ENCODE measurements at places on chromosomes 12 and 14. TPM values are rescaled to one million over a fixed set of nuclear protein-coding genes. Genes with fewer than 3 reads are reported as not detected.

KCNMB4 gene
- total RNA-seq, result 1.0 TPM

PRB2 gene
- not detected for total RNA-seq

TPPP2 gene
- total RNA-seq, result not detected

DNA sequence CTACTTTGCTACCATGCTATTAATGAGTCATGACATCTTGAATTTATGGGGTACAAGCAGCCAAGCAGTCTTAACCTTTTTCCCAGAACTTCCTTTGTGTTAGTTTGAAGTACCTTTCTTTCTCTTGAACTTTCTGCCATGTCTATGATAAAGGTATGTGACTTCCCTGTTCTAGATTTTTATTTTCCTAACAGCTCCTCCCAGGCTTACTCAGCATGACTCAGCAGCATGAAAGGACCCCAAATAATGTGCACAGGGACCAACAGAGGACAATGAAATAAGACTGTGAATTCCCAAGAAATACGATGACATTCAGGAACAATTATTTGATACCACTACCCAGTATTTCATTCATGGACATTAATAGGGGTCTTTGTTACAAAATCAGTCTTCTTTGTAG is 60.0 kb downstream of the TTC6 start:
- no peak for DNase-seq

DNA sequence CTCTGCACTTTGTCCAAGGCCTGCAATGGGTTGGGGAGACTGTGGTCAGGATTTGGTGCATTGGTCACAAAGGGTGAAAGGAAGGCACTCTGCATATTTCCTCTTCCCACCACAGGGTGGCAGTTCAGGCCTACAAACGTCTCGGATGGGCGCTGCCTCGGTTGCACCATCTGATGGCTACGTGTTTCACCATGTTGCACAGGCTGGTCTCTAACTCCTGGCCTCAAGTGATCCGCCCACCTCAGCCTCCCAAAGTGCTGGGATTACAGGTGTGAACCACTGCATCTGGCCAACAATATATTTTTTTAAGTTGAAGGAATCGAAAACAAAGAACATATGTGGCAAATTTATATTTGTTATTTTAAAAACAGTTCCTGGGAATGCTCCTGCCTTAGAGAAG is 35.1 kb downstream of the TMBIM6 start:
- peak; percentile 59 for DNase-seq

GRCh38 chr12:18158774-18159557 is 69.0 kb upstream of the RERGL start:
- DNase-seq, result no peak

DNA sequence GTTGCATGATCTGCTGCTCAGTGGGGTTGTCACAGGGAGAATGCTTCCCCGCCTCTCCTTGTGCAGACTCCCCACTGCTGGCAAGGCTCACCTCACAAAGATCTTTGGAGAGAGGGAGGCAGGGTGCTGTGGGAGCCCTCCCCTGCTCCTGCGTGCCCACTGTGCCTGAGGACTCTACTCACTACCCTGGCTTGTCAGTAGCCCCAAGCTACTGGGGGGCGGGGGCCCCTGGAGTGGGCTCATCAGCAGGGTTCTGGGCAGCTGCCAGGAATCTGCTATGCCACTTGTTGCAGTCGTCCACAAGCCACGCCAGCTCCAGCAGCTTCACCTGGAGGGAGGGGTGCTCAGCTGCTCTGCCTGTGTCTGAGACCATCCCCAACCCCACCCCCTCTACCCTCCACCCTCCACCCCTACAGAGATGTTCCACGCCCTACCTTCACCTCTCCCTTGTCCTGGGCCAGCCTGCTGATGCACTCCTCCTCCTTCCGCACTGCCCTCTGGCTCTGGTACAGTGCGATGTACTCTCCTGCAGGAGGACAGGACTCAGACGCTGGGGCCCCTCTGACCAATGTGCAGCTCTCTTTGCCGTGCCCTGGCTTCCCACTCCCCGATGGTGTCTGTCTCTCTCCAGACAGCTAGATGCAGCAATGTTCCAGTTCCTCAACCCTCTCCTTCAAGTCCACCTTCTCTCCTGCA is 14.2 kb upstream of the BLTP3B start:
- DNase-seq, result no peak

DNA sequence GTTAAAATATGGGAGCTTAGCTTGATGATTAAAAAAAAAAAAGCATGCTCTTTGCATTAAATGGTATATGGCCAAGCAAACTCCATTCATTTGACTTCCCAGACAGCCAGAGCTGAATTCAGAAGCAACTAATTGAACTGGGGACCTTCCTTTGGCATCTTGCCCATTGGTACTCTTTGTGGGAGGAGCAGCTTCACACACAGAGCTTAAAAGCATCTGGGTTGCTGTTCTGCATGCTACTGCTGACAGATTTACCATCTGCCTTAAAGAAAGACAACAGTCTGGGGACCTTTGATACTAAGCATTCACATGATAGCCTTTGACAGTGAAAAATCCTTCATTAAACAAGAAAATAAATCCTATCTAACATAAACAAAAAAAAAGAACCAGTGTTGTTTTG is 977.9 kb downstream of the TMTC2 start:
- no peak for DNase-seq

- DNase-seq, result peak; percentile 88
Measured at GRCh38 chr14:45679853-45680252, 426.9 kb upstream of the MIS18BP1 start.

GRCh38 chr12:52044292-52044983 is 6.8 kb upstream of the NR4A1 start:
- DNase-seq, result peak; percentile 68

DNA sequence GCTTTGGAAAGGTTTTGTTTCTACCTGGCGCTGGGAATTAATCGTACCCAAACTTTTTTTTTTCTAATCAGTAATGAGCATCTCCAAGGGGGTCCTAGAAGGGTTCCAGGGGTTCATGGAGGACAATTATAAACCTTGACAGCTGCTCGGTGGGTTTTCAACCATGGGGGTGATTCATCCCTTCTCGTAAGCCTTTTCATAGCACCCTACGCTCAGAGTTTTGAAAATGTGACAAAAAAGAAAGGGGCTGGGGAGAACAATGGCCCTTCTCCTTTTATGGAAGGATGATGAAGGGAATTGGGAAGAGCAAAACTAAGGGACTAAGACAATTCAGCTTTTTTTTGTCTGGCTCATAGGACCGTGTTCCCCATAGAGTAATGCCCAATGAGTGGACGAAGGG is 196.7 kb downstream of the ZFP36L1 start:
- DNase-seq, result no peak

- DNase-seq, result no peak
Measured at GRCh38 chr14:73997944-73998447, 21.1 kb downstream of the ENTPD5 start.

GRCh38 chr12:13864081-13864673 is 117.2 kb downstream of the GRIN2B start:
- peak; percentile 21 for DNase-seq

All from HFFc6 (cell line).